HFFc6 (cell line): ENCODE measurements at places on chromosomes 5 and 9. TPM values are rescaled to one million over a fixed set of nuclear protein-coding genes. Genes with fewer than 3 reads are reported as not detected.

DNA sequence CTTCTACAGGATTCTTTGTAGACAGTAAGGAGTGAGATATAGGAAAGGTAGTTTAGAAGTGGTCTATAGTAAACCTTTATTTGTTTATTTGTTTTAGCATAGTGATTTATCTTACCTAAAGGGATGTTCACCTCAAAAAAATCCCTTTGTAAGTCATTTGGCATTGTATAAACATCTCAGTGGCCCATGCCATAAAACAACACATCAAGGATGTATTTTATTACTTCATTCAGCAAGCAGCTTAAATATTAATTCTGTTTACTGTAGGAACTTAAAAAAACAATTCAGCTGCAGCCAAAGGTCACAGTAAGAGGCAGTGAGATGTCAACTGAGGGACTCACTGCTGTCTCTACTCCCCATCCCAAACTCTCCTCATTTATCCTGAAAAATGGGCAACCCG, 452.7 kb downstream of the HINT1 start:
- DNase-seq = no peak

Gene BARHL1
- total RNA-seq = not detected in 3 replicates

Gene PDE6A
- total RNA-seq = not detected in 3 replicates

DNA sequence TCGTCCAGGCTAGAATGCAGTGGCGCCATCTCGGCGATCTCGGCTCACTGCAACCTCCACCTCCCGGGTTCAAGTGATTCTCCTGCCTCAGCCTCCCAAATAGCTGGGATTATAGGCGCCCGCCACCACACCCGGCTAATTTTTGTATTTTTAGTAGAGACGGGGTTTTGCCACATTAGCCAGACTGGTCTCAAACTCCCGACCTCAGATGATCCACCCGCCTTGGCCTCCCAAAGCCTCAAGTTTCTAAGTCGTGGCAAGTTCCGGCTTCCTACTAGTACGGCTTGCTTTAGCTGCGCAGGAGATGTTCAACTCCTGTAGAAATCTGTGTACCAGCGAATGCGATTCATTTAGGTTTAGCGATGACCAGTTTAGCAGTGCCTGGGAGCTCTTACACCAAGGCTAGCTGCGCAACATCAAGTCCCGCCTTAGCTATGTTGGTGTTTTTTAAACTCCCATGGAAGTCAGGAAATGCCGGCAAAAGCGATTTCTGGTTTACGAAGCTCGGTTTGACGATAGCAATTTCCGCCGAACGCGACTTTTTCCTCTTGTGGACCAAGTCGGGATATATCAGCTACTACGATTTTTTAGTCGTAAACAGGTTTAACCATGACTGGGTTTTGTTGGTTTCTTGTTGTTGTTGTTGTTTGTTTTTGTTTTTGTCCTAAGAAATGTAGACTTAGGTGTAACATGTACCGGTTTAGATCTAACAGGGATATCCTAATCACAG, 46.4 kb downstream of the ANXA2R start:
- no peak for DNase-seq

- DNase-seq = no peak
Observed at GRCh38 chr5:81657386-81657785, 93.5 kb downstream of the SSBP2 start.

- no peak for DNase-seq
Observed at GRCh38 chr5:170606941-170607340, 103.1 kb downstream of the KCNIP1 start.

- no peak for DNase-seq
Observed at GRCh38 chr9:133120501-133121197, 391 bp downstream of the RALGDS start.

GRCh38 chr5:28499766-28500290, 1461.4 kb upstream of the CDH9 start:
- no peak for DNase-seq

DNA sequence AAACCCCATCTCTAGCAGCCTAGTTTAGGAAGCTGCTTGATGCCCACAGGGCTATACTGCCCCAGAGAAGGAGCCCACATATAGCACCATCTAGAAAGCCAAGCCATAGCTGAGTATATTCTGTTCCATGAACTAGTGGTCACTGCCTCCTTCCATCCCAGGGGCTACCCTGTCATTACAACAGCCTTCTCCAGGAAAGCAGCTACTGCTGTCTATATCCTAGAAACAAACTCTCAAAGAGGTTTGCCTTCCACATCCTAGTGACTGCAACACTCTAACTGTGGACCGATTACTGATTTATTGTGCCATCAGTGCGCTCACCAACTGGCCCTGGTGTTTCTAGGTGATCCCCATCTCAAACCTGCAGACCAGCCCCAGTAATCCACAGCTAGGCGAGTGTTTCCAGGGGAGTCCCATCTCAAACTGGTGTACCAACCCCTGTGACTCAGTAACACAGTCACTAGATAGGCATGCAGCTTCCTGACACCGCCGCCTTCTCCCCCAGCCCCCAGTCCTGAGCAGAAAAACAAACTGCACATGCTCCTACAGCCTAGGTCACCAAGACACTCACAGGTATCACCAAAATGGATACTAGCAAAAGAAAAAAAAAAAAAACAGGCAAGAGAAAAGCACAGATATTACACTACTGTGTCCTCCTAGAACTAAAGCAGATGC, 14.8 kb downstream of the SPTLC1 start:
- DNase-seq = peak; percentile 73

DNA sequence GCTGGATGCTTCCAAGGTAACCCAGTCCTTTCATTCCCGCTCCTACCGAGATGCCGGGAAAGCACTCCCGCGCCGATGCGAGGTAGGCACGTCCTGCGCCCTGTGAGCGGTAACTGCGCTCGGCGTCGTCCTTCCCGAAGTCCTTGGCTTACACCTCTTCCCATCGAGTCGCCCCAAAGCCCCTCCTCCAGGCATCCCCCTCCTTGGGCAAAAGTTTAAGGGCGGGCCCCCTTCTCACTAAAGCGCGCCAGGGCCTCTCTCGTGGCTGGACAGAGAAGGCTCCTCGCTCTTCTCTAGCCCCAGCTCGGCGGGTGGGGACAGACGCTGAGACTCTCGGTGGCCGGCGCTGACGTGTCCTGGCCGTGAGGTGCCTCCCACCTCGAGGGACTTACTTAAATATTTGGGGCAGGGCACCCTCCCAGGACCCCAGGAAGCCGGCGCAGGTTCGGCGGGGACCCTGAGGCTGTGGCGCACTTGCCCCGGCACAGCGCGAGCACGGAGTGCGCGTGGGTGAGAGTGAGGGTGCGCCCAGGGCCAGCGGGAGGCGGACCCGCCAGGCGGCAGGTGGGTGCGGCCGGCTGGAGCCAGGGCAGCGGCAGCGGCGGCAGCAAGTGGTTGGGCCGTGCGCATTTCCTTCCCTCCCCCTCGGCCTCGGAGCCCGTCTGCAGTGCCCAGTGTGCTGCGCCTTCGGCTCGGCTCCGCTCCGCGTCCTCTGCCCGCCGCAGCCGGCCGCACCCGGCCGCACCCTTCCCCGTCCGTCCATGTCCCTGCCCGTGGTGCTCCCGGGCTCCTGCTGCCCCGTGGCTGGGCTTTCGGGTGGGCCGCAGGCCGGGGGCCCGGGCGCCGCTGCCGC, at the start of gene ENTREP1:
TSS of gene ENTREP1 (plus strand) at position 667 of the 853 bp plus-strand sequence. CDS start at position 762, 95 bp downstream.
- no peak for DNase-seq

- no peak for DNase-seq
Observed at GRCh38 chr5:120818128-120818527, 354.0 kb downstream of the PRR16 start.

- peak; percentile 9 for DNase-seq
Observed at GRCh38 chr9:112705768-112706427, 12.0 kb downstream of the INIP start.

- DNase-seq = no peak
Observed at GRCh38 chr5:14215901-14216300, 72.8 kb downstream of the TRIO start.

GRCh38 chr9:36116593-36116992, 19.9 kb upstream of the GLIPR2 start:
- DNase-seq = no peak

DNA sequence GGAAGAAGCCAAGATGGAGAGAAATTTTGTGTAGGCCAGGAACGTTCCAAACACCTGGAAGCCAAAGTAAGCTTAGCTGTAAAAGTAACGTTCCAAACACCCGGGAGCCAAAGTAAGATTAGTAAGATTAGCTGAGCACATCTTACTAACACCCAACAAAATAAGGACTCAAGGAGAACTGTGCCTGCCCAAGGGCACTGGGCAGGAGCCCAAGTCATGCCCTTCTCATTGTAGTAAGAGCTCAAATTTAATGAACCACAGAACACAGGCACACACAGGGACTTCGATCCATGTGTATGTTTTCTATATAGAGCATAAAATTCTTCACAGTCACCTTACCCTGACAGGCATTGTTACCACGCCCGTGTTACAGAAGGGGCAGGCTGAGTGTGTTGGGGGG, 36.1 kb upstream of the NXNL2 start:
- DNase-seq = no peak

Gene RNF20
- 40.6 to 41.1 TPM (median 41.0 TPM) in 3 replicates for total RNA-seq

DNA sequence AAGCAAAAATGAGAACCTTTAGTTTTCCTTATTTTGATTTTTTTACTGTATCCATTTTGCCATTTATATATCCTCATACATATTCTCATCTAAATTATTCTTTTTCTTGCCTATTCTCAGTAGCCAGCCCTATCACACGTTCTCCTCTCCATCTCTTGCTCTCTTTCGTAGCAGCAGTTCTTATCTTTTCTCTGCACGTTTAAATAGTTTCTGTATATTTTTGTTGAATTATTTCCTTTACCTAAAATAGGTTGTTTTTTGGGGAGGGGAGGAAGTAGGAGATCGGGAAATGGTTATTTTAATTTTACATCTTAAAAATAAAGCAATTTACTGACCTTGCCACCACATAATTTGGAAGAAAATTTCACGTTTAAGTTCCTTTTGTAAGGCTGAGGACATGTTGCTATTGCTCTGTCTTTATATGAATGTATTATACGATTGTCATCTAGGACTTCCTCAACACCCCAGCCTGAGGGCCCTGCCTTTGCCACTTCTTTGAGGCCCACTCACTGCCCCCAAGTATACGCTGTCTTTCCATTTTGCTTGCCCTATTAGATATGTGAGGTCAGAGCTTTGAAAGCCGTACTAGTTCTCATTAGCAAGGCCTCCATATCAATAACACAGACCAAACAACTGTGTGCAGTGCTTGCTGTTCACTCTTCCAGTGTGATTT, 140.3 kb downstream of the GNAQ start:
- no peak for DNase-seq

Gene ELL2
- 362 to 527 TPM (median 482 TPM) in 3 replicates for total RNA-seq

GRCh38 chr9:79583952-79584654, 12.3 kb downstream of the TLE4 start:
- DNase-seq = no peak

DNA sequence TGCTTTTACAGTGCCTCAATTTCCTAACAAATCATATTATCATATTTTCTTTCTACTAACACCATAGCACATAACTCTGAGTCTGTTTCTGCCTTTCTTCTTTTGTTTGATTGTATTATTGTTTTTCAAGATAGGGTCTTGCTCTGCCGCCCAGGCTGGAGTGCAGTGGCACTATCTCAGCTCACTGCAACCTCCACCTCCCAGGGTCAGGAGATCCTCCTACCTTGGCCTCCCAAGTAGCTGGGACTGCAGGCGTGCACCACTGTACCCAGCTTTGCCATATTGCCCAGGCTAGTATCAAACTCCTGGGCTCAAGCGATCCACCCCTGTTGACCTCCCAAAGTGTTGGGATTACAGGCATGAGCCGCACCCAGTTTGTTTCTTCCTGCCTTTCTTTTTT, 18.7 kb downstream of the PAIP2 start:
- DNase-seq = no peak

- DNase-seq = no peak
Observed at GRCh38 chr5:112275671-112276070, 143.4 kb downstream of the EPB41L4A start.

Gene NDST1
- total RNA-seq = 151 to 193 TPM (median 172 TPM) in 3 replicates

GRCh38 chr5:84869675-84870074, 485.0 kb upstream of the EDIL3 start:
- no peak for DNase-seq

Gene SH3RF2
- 0.43 to 1.5 TPM (median 1.4 TPM) in 3 replicates for total RNA-seq

GRCh38 chr9:12640016-12640587, 53.1 kb upstream of the TYRP1 start:
- DNase-seq = peak; percentile 42

GRCh38 chr5:108760512-108760911, 12.8 kb downstream of the FER start:
- DNase-seq = no peak

DNA sequence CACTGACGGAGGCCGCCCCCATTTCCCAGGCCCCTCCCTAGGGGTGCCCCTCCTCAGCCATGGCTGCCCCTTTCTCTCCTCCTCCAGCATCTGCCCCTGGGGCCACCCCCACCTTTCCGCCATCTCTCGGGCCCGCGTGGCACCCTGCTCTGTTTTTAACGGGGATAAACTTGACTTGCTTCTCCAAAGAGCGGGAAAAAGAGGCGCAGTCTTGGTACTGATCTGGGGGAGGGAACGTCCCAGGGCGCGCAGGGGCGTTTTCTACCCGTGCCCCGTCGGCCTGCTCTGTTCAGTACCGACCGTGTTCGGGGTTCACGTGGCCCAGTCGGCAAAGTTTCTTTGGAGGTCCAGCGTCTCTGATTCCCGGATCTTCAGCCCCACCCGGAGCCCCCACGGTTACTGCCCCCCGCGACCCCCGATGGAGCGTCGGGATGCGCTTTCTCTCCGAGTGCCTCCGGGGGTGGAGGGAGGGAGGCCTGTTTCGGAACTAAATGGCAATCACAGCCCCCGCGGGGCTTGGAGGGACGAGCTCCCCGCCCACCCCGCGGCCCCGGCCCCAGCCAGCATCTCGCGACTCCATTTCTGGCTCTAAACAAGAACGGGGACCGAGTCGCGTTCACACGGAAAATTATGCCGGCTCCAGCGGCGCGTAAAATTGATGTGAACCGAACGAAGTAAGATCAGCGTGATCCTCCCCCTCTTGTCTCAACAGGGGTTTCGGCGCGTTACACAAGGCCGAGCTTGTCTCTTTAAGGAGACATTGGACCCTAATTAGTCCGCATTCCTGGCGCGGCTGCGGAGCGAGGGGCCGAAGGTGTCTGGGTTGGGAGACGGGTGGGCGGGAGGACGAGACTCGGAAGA, 1.1 kb upstream of the TLE4 start:
- peak; percentile 59 for DNase-seq

GRCh38 chr5:6766604-6767093, 53.4 kb downstream of the TENT4A start:
- DNase-seq = peak; percentile 63

DNA sequence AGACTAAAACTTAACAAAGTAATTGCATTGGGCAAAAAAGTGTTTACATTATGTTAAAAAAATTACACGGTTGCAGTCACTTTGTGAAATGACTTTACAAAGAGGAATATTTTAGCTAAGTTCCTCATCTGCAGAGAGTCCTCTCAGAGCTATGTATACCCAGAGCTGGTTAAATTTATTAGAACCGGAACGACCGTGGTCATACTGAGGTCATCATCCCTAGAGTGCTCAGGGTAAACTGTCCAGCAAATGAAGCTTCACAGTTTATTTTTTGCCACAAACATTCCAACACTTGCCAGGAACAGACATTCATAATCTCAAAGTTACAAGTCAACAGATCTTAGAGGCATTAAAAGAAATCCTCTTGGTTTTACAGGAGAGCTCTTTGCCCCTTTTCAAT, 897 bp downstream of the ROPN1L start:
- peak; percentile 60 for DNase-seq

Gene GPRIN1
- 2.5 to 4.8 TPM (median 3.4 TPM) in 3 replicates for total RNA-seq
